ENCODE measurements at places on chromosomes 12 and 14.

- no peak for DNase-seq
Measured at GRCh38 chr14:63182968-63183367, 21.3 kb upstream of the RHOJ start.

DNA sequence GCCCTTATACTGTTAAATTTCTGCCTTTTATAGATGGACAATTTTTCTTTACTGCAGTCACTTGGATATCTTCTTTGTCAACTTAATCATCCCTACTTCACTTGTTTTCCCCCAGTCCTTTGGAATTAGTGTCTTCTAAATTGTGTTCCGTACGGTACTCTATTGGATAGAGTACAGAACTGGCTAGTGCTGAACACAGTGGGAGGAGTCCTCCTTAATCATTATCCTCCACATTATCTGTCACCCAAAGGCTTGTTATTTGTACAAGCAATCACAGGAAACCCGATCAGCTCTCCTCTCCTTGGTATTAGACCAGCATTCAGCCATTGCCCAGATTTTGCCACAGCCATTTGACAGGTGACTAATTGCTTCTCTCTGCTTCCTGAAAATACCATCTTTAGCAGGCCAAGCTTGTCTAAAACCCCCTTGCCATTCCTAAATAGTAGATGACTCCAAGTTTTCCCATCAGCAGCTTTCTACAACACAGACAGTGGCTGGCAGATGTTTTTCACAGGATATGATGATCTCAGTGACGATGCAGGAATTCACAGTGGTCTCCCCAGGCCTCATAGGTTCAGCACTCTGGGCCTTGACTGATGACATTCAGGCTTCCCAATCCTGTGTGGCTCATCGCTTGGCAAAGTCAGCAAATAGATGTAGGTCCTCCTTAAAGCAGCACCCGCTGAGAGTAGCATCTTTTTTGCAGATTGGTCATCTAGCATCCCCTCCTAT lies 216.0 kb upstream of the RGS6 start:
- no peak for DNase-seq

GRCh38 chr14:66595394-66595793 lies 87.4 kb downstream of the GPHN start:
- no peak for DNase-seq

- DNase-seq, result peak; percentile 74
Measured at GRCh38 chr12:12482150-12482761, 80.4 kb downstream of the DUSP16 start.

DNA sequence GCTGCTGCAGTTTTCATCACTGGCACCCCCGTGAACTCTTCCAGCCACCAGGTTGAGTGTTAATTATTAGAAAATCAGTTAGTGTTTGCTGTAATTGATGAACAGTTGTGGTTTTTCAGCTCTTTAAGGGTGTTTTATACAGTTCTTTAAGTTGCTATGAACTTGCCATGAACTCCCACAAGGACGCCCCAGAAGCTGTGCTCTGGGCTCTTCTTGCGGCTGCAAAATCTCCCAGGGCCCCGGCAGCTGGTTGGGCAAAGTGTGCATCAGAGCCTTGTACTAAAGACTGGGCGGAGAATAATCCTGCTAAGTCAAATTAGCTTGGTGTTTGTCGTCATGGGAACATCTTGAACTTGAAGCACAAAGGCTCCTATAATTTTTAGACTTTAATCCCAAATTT lies 82.2 kb downstream of the EML1 start:
- no peak for DNase-seq

DNA sequence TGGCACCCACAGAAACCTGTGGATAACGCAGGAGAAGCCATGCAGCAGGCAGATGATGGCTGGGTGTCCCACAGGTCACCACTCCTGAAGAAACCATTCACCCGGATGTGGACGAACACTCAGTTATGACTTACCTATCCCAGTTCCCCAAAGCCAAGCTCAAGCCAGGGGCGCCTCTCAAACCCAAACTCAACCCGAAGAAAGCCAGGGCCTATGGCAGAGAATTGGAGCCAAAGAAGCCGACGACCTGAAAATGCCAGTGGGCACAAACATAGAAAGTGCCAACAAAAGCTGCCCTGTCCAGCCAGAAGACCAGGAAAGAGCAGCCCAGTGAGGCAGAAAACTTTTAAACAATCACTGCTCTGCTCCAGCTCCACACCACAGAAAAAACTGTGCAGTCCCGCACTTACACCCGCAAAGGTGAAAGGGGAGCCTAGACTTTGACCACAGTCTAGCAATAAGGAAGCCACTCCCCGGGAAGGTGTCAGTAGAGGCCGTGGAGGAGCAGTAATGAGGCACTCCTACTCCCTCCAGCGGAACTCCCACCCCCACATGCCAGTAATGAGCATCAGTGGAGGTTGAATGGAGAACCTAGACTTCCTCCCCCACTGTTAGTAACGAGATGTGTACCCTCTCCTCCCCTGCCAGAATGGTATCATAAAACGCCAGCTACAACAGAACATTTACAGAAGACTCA lies 6.0 kb upstream of the ACVRL1 start:
- DNase-seq, result no peak

- no peak for DNase-seq
Measured at GRCh38 chr12:570921-571794, 92.1 kb downstream of the NINJ2 start.

- peak; percentile 11 for DNase-seq
Measured at GRCh38 chr12:126784328-126784921, 1482.5 kb upstream of the TMEM132C start.

DNA sequence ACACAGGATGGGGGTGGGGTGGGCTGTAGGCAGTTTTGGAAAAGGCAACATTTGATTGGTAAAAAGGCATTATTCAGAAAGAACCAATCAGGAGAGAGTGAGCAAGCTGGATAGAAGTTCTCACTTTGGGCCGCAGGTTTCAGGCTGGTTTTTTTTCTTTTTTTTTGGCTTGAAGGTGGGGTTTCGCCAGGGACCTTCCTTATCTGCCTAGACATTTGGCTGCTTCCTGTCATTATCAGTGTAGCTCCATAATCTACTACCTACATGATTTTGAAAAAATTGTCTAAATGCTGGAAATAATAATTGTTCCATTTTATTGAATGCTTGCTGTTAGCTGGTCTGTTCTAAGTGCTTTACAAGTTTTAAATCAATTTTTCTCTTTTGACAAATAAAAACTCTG lies 649.0 kb downstream of the TMTC2 start:
- DNase-seq, result no peak

DNA sequence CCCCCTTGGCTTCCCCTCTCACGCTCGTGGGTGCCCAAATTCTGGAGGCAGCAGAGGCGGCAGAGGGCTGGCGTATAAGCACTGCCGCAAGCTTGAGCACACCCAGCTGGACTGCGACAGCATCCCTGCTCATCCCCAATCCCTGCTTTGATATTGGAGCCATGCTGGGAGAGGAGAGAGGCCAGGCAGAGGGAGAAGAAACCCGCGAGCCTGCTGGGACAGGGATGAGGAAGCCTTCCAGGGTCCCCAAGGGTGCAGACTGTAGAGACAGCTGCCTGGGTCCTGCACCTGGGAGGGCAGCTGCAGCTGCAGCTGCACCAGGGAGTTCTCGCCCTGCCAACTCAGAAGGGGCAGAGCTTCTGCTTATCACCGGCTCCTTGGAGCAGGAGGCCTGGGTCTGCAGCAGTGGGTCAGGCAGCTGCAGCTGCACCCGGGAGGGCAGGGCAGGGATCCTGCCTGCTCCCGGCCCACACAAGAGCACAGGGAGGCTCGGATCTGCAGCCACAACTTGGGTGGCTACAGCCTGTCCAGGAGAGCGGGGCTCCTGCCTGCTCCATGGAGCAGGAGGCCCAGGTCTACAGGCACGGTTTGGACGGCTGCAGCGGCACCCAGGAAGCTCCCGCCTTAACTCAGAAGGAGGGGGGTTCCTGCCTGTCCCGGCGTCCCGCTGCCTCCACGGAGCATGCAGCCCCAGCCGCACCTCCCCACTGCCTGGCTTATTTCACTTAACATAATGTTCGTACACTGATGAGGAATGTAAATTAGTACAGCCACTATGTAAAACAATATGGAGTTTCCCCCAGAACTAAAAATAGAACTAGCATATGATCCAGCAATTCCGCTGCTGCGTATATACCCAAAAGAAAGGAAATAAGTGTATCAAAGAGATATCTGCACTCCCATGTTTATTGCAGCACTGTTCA lies 60.4 kb upstream of the SGPP1 start:
- DNase-seq, result no peak

DNA sequence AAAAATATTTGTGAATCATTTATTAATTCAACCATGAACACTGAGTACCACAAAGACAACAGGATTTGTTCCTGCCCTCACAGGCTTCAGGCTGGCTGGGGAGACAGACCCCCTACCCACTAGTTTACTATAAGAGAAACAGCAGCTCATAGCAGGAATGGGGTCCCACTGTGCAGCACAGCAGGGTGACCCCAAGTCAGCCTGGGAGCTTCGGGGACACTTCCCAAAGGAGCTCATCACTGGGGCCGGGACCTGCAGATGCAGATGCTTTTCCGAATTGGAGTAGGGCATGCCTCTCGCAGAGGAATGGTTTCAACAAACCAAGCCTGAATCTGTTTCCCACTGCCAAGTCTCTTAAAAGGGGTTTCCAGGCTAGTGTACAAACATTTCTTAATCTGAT lies 176.2 kb upstream of the PWP1 start:
- no peak for DNase-seq

GRCh38 chr12:108933949-108934348 lies 54.1 kb downstream of the DAO start:
- no peak for DNase-seq

- no peak for DNase-seq
Measured at GRCh38 chr12:132491761-132492378, 1.9 kb downstream of the FBRSL1 start.

DNA sequence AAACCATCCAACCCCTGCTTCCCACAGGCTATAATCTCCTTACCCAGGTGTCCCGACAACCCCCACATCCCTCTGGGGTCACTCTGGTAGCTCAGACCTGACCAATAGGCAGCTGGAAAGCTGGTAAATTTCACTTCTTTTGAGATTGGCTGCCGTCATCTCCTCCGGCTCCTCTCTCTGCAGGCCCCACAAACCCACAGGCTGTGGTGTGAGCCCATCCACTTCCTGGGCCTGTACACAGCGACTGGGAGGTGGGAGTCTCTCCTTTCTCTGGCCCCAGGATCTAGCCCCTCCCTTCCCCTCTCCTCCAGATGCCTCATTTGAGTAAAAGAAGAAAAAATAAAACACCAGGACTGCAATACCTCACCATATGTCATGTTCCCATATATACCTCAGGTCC lies 709 bp downstream of the INHBC start:
- no peak for DNase-seq

- DNase-seq, result no peak
Measured at GRCh38 chr12:2386566-2386965, 333.8 kb downstream of the CACNA1C start.

DNA sequence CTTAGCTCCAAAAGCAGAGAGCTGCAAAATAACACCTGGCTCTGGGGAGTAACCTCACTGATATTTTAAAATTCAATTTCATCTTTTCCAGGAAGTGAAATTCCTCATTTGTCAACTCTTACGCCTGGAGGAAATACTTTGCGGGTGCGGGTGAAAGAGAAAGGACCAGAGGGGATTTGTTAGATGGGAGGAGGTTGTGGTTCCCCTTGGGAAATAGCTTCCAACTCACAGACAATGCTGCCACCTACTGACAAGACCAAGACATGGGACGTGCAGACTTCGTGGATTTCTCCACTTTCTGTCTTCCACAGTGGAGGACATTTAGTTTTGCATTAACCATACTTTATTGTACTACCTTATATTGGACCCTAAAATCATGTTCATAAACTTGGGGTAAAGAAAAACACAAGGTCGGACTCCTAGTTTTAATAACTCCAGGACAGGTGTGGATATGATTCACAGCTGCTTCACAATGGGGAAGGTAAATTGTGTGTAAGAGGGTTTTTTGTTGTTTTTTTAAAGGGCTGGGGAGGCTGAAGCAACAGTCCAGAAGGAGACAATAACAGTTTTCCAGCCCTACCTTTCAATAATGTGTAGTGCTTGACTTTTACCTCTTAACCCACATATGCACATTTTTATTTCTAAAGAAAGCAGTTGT lies 10.8 kb downstream of the FBXL14 start:
- DNase-seq, result peak; percentile 45

- no peak for DNase-seq
Measured at GRCh38 chr12:94592080-94592479, 58.3 kb downstream of the TMCC3 start.

GRCh38 chr12:32482226-32482625 lies 82.9 kb downstream of the FGD4 start:
- peak; percentile 10 for DNase-seq

- no peak for DNase-seq
Measured at GRCh38 chr12:30626847-30627246, 68.8 kb downstream of the IPO8 start.

DNA sequence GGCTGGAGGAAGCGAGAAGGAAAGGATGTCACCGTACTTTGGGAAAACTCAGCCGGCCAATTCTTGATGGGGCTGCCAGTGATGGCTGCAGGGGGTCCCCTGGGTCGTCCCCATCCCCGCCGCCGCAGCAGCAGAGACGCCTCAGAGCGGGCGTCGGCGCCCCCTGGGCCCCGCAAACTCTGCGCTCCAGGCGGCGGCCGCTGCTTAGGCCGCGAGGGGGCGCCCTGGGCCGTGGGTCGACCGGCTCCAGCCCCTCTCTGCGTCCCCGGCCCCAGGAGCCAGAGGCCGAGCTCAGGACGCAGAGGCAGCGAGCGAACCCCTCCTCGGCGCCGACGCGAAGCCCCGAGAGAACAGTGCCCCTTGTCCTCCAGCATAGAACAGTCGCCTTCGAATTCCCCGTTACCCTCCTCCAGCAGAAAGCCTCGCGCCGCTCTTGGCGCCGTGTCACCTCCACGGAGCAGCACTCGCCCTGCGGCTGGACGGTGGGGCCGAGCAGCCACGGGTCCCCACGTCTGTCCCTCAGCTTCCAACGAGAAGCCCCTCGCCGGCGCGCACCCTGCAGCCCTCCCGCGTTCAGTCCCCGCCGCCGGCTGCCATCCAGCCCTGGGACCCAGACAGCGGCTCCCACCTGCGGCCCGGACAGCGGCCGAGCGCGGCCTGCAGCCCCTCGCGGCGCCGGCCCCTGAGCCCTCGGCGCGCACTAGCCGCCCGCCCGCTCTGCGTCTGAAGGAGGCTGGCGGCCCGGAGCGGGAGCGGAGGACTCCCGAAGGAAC lies 106.6 kb downstream of the PRICKLE1 start:
- DNase-seq, result peak; percentile 38

- DNase-seq, result no peak
Measured at GRCh38 chr12:75823475-75823874, 208.1 kb downstream of the PHLDA1 start.

DNA sequence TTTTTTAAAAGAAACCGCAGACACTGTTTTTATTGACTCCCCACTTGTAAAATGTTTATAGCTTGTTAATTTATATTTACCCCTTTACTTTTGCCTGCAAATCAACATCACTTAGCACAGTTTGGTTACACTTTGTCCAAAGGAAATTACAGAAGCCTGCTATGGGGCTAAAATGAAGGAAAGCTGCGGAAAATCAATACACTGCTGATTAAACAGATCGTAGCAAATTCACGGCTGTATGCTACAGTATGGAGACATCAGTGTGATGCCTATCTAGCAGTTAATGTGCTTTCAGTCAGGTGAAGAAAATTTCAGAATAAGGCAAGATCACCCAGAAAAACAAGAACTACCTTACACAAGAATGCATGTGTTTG lies 110.0 kb downstream of the FOXG1 start:
- no peak for DNase-seq
